ENCODE measurements at places on chromosomes 11 and 22.

DNA sequence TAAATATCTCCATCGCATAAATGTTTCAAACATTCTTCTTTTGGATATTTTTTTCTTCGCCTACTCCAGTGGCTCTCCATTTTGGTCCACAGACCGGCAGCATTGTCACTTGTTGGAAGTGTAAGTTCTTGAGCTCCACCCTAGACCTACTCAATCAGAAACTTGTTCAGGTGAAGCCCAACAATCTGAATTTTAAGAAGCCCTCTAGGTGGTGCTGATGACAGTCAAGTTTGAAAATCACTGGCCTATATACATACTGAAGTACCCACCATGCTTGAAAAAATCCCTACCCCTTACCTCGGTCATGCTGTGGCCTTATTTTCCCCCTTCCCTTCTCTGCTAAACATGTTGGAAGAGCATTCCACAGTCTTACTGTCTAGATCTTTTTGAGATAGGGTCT is 10.2 kb upstream of the ACAT1 start:
- DNase-seq = no peak

DNA sequence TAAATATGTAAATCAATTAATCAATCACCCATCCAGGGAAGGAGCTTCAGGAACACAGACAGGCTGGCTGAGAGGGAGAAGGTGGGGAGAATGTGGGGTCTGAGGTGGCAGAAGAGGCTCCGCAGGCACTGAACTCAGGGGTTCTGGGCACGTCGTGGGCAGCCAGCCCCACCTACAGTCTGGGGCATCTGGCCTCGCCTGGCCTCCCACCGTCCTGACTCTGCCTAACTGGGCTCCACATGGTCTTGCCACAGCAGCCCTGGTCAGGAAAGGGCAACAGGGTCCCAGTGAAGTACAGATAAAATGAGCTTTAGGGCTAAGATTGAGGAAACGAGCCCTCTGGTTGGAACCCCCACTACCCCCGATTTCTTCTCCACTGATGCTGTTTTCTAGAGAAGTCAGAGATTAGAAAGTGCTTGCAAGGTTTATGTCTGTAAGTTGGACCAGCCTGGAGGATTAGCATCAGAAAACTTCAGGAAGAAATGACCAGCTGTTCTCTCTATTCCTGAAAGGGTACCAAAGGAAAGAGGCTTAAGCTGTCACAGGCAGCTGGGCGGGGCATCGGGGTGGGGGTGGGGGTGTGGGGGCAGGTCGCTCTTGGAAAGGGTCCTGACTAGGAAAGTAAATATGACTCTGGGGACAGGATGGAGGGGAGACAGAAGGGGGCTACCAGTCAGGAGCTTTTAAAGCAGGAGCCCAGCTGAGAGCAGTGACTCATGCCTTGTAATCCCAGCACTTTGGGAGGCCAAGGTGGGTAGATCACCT is 261.7 kb downstream of the BUD13 start:
- DNase-seq = no peak

DNA sequence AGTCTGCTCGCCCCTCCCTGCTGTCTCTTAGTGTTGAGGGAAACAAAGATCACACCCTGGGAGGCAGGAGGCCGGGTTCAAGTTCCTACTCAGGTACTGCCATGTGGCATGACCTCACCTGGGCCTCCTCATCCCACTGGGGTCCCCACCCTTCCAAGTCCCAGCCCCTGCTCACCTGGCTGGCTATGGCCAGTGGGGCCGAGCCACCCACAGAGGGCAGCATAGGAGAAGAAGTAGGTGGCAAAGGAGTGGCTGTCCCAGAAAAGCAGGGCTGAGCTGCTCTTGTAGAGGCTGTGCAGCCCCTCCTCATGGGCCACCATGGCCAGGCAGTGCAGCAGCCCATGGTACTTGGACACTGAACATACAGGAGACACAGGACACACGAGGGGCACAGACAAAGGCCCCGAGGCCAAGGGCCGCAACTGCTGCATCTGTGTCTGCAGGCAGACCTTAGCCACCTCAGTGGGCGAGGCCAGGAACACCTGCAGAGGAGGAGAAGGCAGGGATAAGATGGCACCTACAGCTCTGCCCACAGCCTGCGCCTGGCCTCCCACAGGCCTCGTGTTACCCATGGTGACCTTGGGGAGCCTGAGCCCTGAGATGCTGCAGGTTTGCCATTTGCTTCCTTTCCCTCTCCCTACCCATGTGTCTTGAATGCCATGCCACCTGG is 50.6 kb upstream of the MPEG1 start:
- no peak for DNase-seq

DNA sequence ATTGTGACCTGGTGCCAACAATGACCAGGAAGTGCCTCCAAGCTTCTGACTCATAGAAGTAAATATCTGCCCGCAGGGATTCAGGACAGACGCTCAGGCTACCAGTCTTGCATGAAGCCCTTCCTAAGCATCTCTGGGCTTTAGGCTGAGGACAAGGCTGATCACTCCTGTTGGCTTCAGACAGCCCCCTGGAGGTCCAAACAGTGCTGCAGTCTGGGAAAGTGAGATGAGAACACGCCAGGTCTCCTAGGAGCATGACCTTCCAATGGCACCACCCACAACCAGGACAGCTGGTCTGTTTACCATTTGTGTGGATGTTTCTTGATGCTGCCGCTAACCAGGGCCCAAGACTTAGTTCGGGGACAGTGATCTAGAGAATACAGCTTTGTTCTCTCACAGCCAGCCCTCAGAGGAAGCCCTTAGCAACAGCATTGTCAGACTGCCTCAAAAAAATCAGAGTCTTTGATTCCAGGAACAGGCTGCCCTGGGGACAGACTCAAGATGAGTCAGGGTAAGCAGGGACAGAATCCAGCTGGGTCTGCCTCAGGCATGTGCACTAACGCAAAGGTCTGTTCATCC is 111.2 kb downstream of the ZNF280B start:
- DNase-seq = no peak

GRCh38 chr11:17445240-17445795 is 31.3 kb downstream of the ABCC8 start:
- DNase-seq = no peak
